K562 (cell line): ENCODE measurements at places on chromosomes 12 and 14.

GRCh38 chr12:3046441-3047200 is 30.6 kb upstream of the TSPAN9 start:
- no peaks in the 10 kb centered on the region for H3K4me1 ChIP-seq
- H3K36me3 ChIP-seq = peaks cover 4% of the 10 kb centered on the region; the same call in 1 of the 3 replicates
- H3K27ac ChIP-seq = no peak overlapping the region
- no peak overlapping the region for H3K4me3 ChIP-seq

GRCh38 chr14:78612666-78613065 is 442.5 kb downstream of the NRXN3 start:
- H3K27me3 ChIP-seq = no peaks in the 10 kb centered on the region
- no peaks in the 10 kb centered on the region for H3K4me1 ChIP-seq
- H3K36me3 ChIP-seq = no peaks in the 10 kb centered on the region
- H3K4me3 ChIP-seq = no peak overlapping the region

DNA sequence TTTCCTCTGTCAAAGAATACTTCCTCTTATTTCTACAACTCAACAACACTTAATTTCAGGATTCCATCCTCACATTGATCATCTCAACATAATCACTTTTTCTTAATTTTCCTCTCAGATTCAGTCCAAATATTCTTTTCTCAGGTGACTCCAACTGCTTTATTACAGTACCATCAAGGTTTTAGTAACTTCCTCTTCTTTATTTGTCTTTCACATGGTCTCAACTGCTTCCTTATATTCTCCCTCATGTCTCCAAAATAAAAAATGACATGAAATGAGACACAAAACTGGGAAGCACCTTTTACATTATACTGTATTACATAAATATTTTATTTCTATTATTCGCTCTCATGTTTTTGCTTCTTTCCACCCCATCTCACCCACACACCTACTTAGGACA is 55.5 kb downstream of the PPP2R5E start:
- H3K36me3 ChIP-seq = no peaks in the 10 kb centered on the region
- H3K27me3 ChIP-seq = no peaks in the 10 kb centered on the region
- no peak overlapping the region for H3K27ac ChIP-seq

- H3K27me3 ChIP-seq = no peaks in the 10 kb centered on the region
- no peak overlapping the region for H3K27ac ChIP-seq
Observed at GRCh38 chr12:46515829-46516228, 143.3 kb upstream of the SLC38A2 start.

DNA sequence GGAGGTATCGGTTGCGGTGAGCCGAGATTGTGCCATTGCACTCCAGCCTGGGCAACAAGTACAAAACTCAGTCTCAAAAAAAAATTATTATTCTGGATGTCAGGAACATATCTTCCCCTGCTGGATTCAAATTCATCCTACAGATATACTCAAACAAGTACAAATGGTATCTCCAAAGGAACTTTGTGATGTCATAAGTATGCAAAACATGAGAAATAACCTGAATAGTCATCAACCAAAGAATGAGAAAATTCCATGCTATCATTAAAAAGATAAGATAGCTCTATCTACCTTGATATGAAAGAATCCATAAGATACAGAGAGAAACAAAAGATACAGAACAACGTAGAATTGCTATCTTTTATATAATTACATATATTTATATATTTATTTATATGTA is 67.7 kb downstream of the EEA1 start:
- no peak overlapping the region for H3K4me3 ChIP-seq
- no peaks in the 10 kb centered on the region for H3K27me3 ChIP-seq
- DNase-seq = no peak
- peaks cover 6% of the 10 kb centered on the region; the same call in 2 of the 3 replicates for H3K4me1 ChIP-seq
- H3K36me3 ChIP-seq = peaks cover 33% of the 10 kb centered on the region; the same call in 2 of the 3 replicates

- no peaks in the 10 kb centered on the region for H3K36me3 ChIP-seq
- H3K4me3 ChIP-seq = no peak overlapping the region
- no peak for DNase-seq
- no peaks in the 10 kb centered on the region for H3K27me3 ChIP-seq
- H3K4me1 ChIP-seq = peaks cover 25% of the 10 kb centered on the region
Observed at GRCh38 chr12:116547955-116548501, 11.2 kb upstream of the MAP1LC3B2 start.

GRCh38 chr12:113087193-113087592 is 30.7 kb downstream of the DTX1 start:
- H3K36me3 ChIP-seq = no peaks in the 10 kb centered on the region
- peaks cover 41% of the 10 kb centered on the region for H3K27me3 ChIP-seq
- DNase-seq = no peak
- H3K4me1 ChIP-seq = peaks cover 16% of the 10 kb centered on the region

- no peak overlapping the region for H3K27ac ChIP-seq
- H3K4me1 ChIP-seq = no peaks in the 10 kb centered on the region
- H3K36me3 ChIP-seq = no peaks in the 10 kb centered on the region
- no peaks in the 10 kb centered on the region for H3K27me3 ChIP-seq
- H3K4me3 ChIP-seq = no peak overlapping the region
- DNase-seq = no peak
Observed at GRCh38 chr12:126038434-126038833, 973.2 kb downstream of the AACS start.

DNA sequence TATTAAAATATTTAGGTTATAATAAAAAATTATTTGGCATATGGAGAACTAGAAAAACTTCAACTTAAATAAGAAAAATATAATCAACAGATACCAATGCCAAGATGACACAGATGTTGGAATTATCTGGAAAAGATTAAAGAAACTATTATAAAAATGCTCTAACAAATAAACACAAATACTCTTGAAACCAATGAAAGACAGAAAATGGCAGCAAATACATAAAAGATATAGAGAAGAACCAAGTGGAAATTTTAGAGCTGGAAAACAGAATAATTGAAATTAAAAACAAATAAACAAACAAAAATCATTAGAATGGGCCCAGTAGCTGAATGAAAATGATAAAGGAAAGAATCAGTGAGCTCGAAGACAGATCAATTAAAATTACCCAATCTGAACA is 5.1 kb upstream of the NELL2 start:
- no peaks in the 10 kb centered on the region for H3K36me3 ChIP-seq
- peaks cover 7% of the 10 kb centered on the region for H3K4me1 ChIP-seq
- no peak for DNase-seq
- H3K27ac ChIP-seq = no peak overlapping the region

DNA sequence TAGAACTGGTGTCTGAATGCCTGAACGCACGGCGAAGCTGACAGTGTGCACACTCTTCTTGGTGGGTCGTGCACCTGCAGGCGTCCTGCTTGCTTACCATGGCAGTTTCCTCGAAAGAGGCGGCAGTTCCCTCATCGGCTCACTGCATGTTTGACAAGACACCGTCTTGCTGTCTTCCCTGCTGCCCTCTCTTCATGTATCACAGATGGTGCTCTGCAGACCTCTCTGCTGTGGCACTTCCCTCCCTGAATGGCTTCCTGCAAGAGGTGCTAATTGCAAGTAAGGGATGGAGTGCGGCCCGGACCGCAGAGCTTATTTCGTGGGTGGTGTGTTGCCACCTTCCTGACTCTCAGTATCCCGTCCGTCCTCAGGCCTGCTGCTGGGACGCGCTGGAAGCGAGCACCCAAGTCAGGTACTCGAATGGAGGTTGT is 156.7 kb upstream of the RTL1 start:
- no peak overlapping the region for H3K4me3 ChIP-seq
- H3K36me3 ChIP-seq = no peaks in the 10 kb centered on the region
- no peak for DNase-seq
- no peak overlapping the region for H3K27ac ChIP-seq
- H3K27me3 ChIP-seq = peaks cover 24% of the 10 kb centered on the region
- no peaks in the 10 kb centered on the region for H3K4me1 ChIP-seq

DNA sequence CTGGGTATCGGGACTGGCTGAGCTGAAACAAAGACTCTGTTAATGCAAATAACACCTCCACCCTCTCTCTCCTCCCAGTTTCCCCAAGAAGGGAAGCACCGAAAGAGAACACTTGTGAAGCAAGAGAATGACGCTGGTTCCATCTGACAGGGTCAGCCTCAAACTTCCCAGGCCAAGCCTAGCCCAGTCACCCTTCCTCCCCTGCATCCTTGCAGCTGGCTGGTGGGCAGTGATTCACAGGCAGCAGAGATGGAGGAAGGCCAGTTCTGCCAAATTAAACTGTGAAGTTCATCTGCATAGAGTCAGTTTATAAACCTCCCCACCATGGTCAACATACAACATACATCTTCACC is 2.8 kb downstream of the LRRC74A start:
- no peak for DNase-seq
- H3K36me3 ChIP-seq = no peaks in the 10 kb centered on the region
- H3K4me3 ChIP-seq = no peak overlapping the region
- H3K27me3 ChIP-seq = peaks cover 11% of the 10 kb centered on the region; the same call in 2 of the 3 replicates
- no peak overlapping the region for H3K27ac ChIP-seq
- no peaks in the 10 kb centered on the region for H3K4me1 ChIP-seq

DNA sequence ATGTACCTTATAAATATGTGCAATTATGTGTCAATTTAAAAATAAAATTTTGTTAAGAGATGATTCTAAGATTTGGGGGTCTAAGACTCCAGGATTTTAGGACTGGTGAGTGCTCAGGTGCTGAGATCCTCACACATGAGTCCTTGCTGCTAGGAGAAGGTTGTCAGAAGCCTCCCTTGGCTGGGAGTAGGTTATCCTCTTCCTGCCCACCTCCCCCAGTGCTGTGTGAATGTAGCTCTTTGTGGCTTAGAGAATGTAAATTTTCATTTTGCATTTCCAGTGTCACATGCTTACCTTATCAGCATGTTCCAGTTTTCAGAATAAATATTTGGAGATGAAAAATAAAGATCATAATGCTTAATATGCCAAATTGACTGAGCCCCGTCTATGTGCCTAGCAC is 114.2 kb upstream of the MDM1 start:
- H3K36me3 ChIP-seq = no peaks in the 10 kb centered on the region
- no peaks in the 10 kb centered on the region for H3K27me3 ChIP-seq
- peaks cover 28% of the 10 kb centered on the region for H3K4me1 ChIP-seq
- H3K4me3 ChIP-seq = no peak overlapping the region

DNA sequence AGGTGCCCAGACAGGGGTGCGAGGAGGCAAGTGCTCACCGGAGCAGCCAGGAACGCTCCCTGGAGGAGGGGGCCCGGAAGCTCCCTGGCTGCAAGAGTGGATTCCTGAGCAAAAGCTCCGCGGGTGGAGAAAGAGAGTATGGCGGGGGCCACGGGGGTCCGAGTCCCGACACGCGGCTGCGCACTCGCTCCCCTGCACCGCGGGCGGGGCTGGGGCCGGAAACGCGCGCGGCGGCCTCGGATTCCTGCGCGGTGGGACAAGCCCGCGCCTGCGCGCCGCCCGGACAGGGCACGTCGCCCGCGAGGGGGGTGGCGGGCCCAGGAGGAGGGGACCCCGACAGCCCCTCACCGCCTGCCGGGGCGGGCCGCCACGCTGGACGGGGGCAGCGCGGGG is 27.8 kb upstream of the GPR132 start:
- no peaks in the 10 kb centered on the region for H3K4me1 ChIP-seq
- H3K27ac ChIP-seq = no peak overlapping the region
- H3K4me3 ChIP-seq = peak overlapping the region; percentile 43; the same call in 1 of the 2 replicates
- DNase-seq = peak; percentile 44
- H3K27me3 ChIP-seq = peaks cover 14% of the 10 kb centered on the region; the same call in 2 of the 3 replicates

DNA sequence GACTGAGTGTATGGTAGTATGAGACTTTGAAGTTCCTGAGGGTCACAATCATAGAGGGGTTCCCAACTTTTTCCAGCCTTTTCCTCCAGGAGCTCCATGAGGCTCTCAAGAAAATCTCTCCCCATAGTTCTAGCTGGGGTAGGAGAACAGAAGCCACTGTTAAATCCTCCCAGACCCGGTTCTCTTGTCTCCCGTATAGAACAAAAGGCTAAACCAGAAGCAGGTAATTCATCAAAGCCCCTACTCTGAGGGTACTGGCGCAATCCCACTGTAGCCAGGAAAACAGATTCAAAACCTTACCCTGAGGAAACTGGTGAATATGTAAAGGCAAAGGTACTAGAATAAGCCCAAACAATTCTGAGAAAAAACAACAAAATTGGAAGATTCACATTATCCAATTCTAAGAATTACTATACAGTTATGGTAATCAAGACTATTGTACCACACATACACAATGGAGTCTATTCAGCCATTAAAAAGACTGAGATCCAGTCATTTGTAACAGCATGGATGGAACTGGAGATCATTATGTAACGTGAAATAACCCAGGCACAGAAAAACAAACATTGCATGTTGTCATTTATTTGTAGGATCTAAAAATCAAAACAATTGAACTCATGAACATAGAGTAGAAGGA is 20.5 kb downstream of the OR8S1 start:
- no peaks in the 10 kb centered on the region for H3K36me3 ChIP-seq
- no peak overlapping the region for H3K4me3 ChIP-seq

- no peaks in the 10 kb centered on the region for H3K27me3 ChIP-seq
- no peak overlapping the region for H3K27ac ChIP-seq
- no peak overlapping the region for H3K4me3 ChIP-seq
- no peaks in the 10 kb centered on the region for H3K4me1 ChIP-seq
Observed at GRCh38 chr14:52033101-52033642, 35.7 kb downstream of the NID2 start.

GRCh38 chr12:29743801-29744200 is 39.9 kb downstream of the TMTC1 start:
- no peaks in the 10 kb centered on the region for H3K36me3 ChIP-seq
- no peak overlapping the region for H3K4me3 ChIP-seq
- no peaks in the 10 kb centered on the region for H3K4me1 ChIP-seq
- no peaks in the 10 kb centered on the region for H3K27me3 ChIP-seq
- H3K27ac ChIP-seq = no peak overlapping the region
- no peak for DNase-seq

- peaks cover 14% of the 10 kb centered on the region; the same call in 2 of the 3 replicates for H3K4me1 ChIP-seq
- DNase-seq = no peak
- H3K27me3 ChIP-seq = no peaks in the 10 kb centered on the region
- no peak overlapping the region for H3K27ac ChIP-seq
- no peak overlapping the region for H3K4me3 ChIP-seq
- H3K36me3 ChIP-seq = no peaks in the 10 kb centered on the region
Observed at GRCh38 chr12:54486173-54486867, 11.2 kb upstream of the NCKAP1L start.

DNA sequence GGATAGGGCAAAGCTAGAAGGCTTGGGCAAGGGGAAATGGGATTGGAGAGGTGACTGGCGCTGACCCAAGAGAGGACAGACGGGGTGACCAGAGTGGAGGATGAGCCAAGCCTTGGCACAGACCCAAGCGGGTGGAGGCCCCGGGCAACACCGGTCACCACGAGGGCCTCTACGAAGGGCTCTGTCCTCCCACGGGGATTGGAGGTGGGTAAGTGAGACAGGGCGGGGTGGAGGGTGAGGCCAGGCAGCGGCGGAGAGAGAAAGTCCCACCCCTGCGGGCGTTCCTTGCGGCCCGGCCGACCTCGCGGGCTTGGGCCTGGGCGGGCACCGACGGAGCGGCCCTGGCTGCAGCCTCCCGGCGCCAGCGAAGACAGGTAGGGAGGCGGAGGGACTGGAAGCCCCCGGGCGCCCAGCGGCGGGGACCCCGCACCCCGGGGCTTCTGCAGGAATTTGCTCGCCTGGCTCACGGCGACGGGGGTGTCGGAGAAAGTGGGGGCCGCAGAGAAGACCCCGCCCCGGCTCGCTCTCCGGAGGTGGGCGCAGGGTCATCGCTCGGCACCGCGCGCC is at the start of gene PAPLN:
TSS of gene PAPLN (plus strand) at position 288 of the 567 bp plus-strand sequence. CDS start 2,273 bp downstream, outside the sequence.
- no peak within 1 kb of the TSS for H3K4me3 ChIP-seq
- H3K27ac ChIP-seq = no peak within 1 kb of the TSS
- peak; percentile 29 for DNase-seq
- peaks cover 25% of the 10 kb centered on the region for H3K4me1 ChIP-seq

- no peak overlapping the region for H3K4me3 ChIP-seq
- H3K27me3 ChIP-seq = no peaks in the 10 kb centered on the region
- H3K36me3 ChIP-seq = peaks cover 58% of the 10 kb centered on the region; the same call in 2 of the 3 replicates
- peaks cover 61% of the 10 kb centered on the region for H3K4me1 ChIP-seq
- DNase-seq = no peak
Observed at GRCh38 chr12:124395284-124395752, 100.4 kb downstream of the RFLNA start.

- H3K4me1 ChIP-seq = no peaks in the 10 kb centered on the region
- no peaks in the 10 kb centered on the region for H3K36me3 ChIP-seq
- H3K27me3 ChIP-seq = no peaks in the 10 kb centered on the region; the same call in 1 of the 2 replicates
- no peak overlapping the region for H3K4me3 ChIP-seq
- H3K27ac ChIP-seq = no peak overlapping the region
- no peak for DNase-seq
Observed at GRCh38 chr14:70707138-70708038, 65.7 kb downstream of the TTC9 start.
